ENCODE measurements at places on chromosomes 7 and 10.

DNA sequence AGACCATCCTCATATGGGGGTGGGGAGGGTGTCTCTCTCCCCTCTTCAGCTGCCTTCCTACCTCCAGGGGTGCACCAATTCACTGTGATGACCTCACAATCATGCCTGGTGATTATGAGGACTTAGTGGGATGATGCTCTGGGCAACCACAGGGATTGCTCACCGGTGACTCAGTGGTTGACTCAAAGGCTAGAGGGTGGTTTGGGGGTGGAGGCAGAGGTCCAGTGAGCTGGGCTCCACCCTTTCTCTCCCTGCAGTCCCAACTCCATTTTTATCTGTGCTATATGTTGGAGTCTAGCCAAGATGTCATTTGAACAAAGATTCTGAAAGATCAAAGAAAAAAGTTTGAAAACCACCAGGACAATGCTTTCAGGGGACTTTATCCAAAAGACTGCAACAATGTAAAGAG lies 286.9 kb downstream of the KCNMA1 start:
- no peak for DNase-seq

GRCh38 chr10:117464176-117464575 lies 78.4 kb upstream of the EMX2 start:
- DNase-seq, result no peak

GRCh38 chr7:36748017-36748487 lies 23.8 kb upstream of the AOAH start:
- no peak for DNase-seq

DNA sequence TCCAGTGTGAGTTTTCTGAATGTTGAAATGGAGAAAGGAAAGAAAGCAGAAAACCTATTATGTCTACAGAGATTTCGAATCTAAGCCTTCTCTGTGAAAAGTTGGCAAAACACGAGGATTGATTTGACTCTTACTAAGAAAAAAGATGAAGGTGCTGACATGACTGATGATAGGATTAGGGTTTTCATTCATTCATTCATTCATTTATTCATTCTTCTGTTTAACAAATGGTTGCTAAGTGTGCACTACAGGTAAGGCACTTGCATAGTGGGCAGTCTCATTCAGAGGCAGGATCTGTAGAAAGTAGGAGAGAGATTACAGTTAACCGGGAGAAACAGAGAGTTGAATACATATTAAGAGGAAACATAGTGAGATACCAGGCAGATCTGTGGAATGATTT lies 137.1 kb downstream of the ZNF365 start:
- no peak for DNase-seq

DNA sequence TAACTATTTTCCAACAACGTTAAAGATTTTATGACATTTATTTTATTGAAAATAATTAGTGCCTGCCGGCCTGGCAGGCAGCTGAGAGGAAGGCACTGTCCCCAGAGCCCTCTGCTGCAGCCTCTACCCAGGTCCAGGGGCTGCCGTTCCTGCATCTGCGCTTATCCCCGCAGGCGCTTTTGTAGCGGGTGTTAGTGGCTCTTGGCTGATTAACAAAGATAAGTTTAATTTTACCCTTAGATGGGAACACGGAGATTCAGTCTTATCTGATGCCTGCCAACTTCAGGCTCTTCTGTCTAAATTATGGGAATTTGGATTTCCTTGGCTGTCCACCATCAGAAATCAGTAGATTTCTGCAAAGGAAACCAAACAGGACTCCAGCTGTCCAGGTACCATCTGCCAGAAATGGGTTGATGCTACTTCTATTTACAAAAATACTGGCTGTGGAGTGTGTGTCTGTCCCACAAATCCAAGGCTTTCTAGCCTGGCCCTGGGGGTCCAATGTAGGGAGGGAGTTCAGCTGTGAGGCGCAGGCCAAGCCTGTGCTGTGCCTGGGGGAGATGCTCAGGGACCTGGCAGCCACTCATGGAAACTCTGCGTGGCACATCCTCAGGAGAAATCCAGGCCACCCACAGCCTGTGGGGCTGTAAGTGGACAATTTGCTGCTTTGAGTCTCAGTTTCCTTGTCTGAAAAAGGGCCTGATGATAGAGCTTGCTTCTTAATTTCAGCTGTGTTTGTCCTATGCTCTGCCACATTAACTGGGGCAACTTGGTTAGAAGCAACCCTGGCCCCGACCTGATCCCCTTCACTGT lies 62.0 kb upstream of the IGFBP3 start:
- DNase-seq, result no peak

GRCh38 chr7:14902589-14903067 lies at the start of gene DGKB:
Gene DGKB (minus strand): TSS chr7:14902751.
- DNase-seq, result peak; percentile 32

Data from urinary bladder (tissue), 4 donors.